Frontal cortex (tissue), 4 donors: ENCODE measurements at places on chromosomes 11 and 22.

- DNase-seq: no peak
Measured at GRCh38 chr11:94134651-94135512, 6.2 kb downstream of the PANX1 start.

GRCh38 chr11:37963440-37963839, 1365.4 kb upstream of the RAG2 start:
- DNase-seq: no peak

DNA sequence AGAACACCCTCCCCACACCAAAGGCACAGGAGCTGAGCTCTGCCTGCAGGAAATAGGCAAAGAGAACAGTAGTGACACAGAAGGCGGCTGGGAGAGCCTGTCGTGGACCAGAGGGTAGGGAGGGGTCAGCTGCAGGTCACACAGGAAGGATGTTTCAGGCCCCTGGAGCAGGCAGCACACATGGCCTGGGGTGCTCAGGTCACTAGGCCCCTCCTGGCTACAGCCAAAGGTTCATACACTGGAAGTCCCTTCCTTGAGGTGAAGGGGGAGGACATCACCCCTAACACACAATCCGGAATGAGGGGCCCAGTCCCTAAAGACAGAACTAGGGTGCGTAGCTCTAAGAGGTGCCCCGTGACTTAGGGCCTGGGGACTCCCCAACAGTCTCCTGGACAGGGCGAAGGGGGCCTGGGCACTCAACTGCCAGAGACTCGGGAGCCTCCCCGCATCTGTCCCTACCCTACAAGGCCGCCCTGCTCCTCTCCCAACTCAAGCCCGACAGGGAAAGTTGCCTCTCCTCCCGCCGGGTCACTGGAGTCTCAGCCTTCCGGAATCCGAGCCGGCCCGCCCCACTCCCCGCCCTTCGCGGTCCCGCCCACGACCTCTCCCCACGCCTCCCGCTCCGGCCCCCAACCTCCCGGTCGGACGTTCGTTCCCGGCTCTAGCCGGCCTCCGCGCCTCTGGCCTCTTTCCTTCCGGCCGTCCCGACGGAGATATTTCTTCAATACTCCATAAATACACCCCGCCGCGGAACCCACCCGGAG, at the start of gene CYB5R2:
TSS of gene CYB5R2 (minus strand) at position 541 of the 764 bp plus-strand sequence. CDS start 675 bp downstream, outside the sequence.
- peak; percentile 60 for DNase-seq

- no peak for DNase-seq
Measured at GRCh38 chr11:96235751-96236150, 107.2 kb downstream of the MAML2 start.

- DNase-seq: no peak
Measured at GRCh38 chr22:44055805-44056204, 31.7 kb downstream of the PARVB start.

DNA sequence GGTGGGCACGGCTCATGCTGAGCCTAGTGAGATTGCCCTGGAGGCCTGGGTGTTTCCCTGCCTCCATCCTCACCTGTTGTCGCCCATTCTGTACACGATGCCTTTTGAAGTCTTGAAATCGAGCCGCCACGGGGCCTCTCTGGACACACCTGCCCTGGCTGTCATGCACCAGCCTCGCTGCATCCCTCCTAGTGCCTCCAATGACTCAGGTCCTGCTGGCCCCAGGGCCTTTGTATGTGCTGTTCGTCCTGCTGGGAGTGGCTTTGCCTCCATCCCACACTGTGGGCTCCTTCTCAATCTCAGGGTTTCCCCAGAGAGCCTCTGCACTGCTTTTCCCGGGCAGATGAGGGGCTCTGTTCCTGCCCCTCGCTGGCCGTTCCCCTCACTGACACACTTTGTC, 8.9 kb upstream of the MYEOV start:
- no peak for DNase-seq

DNA sequence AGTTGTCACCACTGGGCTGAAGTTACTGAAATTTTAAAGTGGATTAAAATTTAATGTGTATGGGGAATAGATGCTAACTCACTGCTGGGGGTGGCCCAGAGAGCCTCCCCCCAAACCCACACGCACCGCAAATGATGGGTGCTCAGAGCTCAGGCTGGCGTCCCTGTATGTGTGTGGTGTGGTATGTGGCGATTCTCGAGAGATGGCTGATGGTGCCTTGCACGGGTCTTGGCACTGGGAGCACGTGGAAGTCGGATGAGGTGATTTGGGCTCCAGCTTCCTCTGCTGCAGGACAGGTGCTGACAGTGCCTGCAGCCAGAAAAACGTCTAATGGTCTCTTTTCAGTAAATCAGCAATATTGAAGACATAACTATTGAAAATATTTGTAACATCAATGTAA, 1473.3 kb downstream of the TBC1D22A start:
- DNase-seq: no peak

DNA sequence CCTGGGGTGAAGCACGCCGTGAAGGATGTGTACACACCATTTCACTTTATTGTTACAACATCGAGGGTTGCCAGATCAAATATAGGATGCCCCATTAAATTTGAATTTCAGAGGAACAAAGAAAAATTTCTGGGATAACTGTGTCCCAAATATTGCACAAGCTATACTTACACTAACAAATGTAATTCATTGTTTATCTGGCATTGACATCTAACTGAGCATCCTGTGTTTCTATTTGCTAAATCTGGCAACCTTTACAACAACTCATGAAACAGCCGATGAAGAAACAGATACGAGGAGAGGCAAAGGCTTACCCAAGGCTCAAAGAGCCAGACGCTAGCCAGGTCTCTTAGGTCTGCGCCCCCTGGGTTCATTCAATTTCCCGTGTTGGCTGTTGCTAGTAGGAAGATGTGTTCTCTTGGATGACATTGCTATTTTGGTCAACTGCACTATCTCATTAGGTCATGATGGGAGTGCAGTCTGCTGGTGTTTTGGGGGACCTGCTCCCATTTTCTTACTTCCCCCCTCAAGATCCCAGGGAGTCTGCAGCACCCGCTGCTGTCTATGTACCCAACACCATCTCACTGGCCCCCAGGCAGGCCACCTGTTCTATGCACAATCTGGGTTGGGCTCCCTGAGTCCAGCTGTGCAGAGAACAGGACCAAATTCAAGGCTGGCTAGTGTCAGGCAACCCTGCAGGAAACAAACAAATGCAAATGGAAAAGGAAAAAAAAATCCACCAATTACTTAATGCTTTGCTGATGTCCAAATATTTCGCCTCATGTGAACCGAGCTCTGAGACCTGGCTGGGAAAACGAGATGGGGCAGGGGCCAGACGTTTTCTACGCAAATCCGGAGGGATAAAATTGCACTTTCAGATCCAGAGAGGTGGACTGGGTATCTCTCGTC, 560.9 kb downstream of the MIAT start:
- no peak for DNase-seq

GRCh38 chr11:121323046-121323607, 30.6 kb downstream of the SC5D start:
- no peak for DNase-seq

GRCh38 chr11:122209619-122210366, 93.8 kb upstream of the BLID start:
- no peak for DNase-seq

- DNase-seq: no peak
Measured at GRCh38 chr11:10309163-10310093, 4.6 kb downstream of the ADM start.

DNA sequence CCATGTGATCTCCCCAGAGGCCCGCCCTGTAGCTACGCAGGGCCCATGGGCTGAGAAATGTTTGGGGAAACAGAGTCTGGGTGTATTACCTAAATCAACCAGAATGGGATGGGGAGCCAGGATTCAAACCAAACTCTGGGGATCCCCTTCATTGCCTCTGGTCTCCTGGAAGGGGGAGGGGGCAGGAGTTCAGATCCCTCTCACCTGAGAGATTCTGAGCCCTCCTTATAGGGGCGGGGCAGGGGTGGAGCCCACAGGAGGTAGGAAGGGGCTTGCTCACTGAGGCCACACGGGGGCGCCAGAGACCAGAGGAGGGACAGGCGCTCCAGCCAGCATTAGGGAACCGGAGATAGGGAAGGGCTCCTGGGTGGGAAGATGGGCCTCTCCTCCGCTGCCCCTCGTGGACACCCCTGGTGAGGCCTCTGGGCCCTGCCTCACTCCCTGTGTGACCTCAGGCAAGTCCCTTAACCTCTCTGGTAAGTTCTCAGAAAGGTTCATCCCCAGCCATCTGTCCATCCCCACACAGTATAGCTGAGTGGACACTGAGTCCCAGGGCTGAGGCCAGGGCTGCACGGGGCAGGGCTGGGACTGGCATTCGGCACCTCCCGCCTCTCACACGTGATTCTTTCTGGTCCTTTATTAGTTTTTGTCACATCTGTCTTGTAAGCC, 2.7 kb upstream of the CDC42BPG start:
- peak; percentile 97 for DNase-seq

DNA sequence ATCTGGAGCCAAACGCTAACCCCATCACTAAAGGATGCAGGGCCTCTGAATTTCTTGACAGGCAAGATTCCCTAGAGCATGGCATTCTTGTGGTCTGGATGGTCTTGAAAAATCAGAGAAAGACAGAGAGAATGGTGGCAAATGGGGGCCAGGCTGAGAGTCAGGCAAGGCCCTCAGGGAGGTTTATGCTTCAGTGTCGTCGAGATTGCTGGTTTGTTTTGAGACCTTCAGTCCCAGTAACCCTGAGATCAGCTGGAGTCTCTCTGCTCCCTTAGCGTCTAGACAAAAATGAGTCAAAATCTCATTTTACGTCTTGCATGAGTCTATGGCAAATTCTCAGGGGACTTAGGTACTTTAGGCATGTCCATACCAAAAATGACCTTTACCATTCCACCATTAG, 539.3 kb downstream of the SOX6 start:
- DNase-seq: no peak

- peak; percentile 99 for DNase-seq
Measured at GRCh38 chr11:47407746-47408590, at the start of gene SLC39A13. SLC39A13 (plus strand) TSS chr11:47408590; CDS start chr11:47410095, 1,505 bp downstream.

- no peak for DNase-seq
Measured at GRCh38 chr22:22768885-22769284, 118.7 kb upstream of the IGLL5 start.

- DNase-seq: no peak
Measured at GRCh38 chr22:25922141-25922540, 180.2 kb downstream of the MYO18B start.

GRCh38 chr11:99020352-99021225, at the start of gene CNTN5:
CNTN5 (plus strand) TSS chr11:99020949.
- peak; percentile 15 for DNase-seq

DNA sequence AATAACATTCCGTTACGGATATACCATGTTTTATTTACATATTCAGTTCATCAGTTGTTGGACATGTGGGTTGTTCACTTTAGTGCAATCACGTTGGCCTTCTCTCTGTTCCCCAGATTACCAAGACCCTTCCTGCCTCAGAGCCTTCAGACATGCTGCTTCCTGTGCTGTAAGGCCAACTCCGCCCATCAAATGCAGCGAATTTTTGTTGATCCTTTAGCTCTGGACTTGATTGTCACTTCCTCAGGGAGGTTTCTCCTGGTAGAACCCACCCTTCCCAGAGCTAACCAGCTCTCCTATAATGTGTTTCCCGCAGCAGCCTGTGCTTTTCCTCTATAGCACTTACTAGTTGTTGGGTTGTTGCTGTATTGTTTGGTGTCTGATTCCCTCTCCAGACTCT, 39.4 kb downstream of the SWAP70 start:
- DNase-seq: no peak

GRCh38 chr11:79481795-79482194, 41.0 kb upstream of the TENM4 start:
- DNase-seq: no peak

DNA sequence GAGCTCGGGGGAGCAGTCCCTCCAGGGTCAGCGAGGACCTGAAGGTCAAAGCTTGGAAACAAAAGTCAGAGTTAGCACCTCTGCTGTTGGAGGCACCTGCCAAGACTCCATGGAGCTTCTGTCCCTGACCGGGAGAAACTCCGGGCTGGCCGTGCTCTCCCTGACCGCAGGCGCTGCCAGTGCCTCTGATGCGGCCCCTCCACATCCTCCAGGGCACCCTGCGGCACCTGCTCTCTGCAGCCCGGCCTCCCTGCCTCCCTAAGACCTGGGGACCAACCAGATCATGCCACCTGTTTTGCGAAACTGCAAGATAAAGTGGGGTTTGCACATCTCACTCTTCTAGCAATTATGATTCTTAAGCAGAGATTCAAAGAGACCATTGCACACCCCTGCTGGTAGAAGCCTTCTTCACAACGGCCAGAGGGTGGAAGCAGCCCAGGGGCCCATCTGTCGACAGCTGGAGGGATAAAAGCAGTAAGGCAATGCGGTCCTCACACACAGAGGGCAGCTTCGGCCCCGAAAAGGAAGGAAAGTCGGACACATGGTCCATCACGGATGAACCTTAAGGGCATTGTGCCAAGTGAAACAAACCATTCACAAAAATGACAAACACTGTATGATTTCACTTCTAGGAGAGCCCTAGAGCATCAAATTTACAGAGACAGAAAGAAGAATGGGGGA, 477.1 kb downstream of the BRD1 start:
- DNase-seq: no peak

DNA sequence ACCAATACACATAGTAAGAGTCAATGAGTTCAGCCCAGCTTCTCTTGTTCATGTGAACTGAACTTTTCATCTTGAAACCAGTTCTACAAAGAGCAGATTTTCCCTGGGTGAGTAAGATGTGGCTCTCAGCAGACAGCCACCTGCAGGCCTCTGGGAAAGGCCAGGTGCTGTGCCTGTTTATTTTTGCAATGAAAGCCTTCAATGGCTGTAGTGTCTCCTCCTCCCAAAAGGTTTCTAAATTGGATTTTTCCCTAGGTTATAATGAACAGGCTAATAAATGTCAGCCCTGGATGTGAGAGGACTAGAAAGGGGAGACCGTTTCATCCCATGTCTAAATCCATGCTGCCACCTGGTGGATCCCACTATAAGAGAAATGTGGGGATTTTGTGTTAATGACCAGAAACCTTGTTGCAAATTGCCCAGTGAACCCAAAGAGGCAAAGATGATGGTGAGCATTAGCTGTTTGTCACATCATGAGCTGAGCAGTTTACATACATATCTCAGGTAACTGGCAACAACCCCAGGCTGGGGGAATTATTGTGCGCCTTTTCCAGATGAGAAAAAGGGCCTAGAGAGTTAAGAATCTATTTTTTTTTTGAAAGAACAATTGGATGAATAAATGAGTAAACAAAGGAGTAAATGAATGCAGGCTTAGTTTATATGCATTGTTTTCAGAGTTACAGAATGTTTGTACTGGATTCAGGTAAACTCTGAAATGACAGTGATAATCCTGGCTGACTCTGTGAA, 12.7 kb downstream of the C11orf91 start:
- peak; percentile 54 for DNase-seq

DNA sequence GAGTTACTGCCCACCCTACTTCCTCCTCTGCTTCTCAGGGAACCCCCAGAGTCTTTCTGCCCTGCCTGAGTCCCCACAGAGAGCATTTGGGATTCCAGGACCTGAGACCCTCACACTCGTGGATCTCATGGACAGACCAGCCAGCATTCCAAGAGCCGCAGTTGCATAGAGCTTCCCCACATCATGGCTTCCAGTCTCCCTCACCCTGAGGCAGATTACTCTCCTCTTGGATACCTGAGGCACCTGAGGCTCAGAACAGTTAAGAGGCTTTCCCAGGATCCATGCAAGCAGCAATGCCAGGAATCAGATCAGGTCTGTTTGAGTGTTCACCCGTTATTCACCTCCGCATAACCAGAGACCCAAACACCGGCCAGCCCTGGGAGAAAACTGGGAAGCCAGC, 102.2 kb downstream of the TRIM29 start:
- no peak for DNase-seq

GRCh38 chr11:125313271-125314219, 149.0 kb downstream of the PKNOX2 start:
- DNase-seq: no peak
